ENCODE measurements at places on chromosomes 3 and 15. TPM values are rescaled to one million over a fixed set of nuclear protein-coding genes. Genes with fewer than 3 reads are reported as not detected.

GABRG3 gene
- 19.3 TPM for total RNA-seq

HTR3E gene
- not detected for total RNA-seq

LMAN1L gene
- not detected for total RNA-seq

CCNB2 gene
- 4.4 TPM for total RNA-seq

IFT122 gene
- 23.7 TPM for total RNA-seq

ITIH1 gene
- total RNA-seq: 0.94 TPM

GRCh38 chr15:53875711-53876110 lies 102.5 kb upstream of the UNC13C start:
- no peak for DNase-seq

- no peak for DNase-seq
These were observed 8.8 kb upstream of the BCHE start for GRCh38 chr3:165846056-165846455.

DNA sequence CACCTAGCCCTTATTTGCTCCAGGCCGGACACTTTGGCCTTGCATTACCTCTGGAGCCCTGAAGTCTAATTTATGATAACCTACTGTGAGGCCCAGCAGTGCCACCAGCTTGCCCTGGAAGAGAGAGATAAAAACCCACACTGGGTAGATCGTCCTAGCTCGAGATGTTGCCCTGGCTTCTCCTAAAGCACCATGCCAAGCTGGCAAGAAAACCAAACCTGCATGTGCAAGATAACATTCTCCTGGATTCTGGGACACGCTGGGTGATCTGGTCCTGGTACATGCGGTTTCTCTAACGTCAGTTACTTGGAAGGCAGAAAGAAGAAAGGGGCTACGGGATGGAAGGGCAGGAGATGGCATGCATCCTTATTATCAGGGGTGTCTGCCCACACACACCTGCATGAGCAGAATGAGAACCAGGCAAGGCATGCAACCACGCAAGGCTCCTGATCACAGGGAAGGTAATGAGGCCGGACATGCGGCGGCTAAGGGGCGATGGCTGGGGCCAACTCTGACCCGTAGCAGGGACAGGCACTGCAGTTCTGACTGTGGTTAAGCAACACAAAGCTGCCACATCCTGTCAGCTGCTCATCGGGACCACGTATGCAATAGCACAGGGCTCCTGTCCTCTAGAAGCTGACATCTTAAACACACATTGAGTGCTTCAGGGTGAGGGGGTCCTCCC lies 73.0 kb downstream of the OXNAD1 start:
- DNase-seq: no peak

GRCh38 chr3:97895216-97895615 lies 73.4 kb downstream of the CRYBG3 start:
- no peak for DNase-seq

- no peak for DNase-seq
These were observed 116.8 kb upstream of the UBE2E2 start for GRCh38 chr3:23086331-23086730.

DNA sequence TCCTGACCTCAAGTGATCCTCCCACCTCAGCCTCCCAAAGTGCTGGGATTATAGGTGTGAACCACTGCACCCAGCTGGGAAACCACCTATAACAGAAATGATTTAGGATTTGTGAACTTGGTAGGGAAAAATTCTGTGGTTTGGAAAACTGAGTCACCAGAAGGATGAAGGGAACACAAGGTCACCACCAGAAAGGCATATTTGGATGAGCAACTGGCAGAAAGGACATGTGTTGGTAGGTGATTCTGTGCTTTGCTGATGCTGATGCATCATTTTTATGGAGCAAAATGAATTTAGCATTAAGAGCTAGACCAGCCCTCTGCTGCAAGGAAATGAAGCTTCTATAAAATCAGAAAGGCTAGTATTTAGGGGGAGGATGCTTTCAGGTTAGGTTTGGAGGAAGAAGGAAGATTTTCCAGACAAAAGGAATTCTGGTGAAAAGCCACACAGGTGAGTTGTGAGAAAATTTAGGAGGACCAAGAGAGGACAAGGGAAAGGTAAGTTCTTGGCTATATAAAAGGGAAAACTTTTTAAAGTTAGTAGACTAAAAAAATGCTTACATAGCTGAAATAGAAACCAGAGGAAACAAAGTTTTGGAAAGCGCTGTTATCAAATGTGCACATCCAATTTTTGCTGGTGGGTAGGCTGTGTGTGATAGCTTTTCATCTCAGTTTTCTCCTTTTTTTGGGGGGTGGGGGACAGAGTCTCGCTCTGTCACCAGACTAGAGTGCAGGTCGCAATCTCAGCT lies 3.6 kb downstream of the PXK start:
- DNase-seq: no peak

- DNase-seq: no peak
These were observed 94.9 kb downstream of the ST6GAL1 start for GRCh38 chr3:187025254-187025655.

DNA sequence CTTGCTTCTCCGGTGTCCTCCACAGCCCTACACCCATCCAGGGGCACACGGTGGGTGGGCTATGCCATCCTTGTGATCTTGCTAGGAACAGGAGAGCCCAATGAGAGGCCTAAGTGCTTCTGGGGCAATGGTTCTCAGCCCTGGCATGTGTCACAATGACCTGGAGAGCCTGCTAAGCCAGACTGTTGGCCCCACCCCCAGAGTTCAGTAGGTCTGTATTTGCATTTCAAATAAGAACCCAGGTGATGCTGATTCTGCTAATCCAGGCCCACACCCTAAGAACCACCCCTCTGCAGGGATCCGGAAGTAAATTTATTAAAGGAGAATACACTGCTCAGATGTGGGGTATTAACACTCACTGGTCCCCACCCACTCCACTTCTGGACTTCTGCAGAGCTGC lies 57.9 kb downstream of the RORA start:
- DNase-seq: no peak

GRCh38 chr3:52401551-52401950 lies 43.4 kb downstream of the SEMA3G start:
- DNase-seq: no peak

- no peak for DNase-seq
These were observed 44.2 kb upstream of the ACP3 start for GRCh38 chr3:132273036-132273435.

DNA sequence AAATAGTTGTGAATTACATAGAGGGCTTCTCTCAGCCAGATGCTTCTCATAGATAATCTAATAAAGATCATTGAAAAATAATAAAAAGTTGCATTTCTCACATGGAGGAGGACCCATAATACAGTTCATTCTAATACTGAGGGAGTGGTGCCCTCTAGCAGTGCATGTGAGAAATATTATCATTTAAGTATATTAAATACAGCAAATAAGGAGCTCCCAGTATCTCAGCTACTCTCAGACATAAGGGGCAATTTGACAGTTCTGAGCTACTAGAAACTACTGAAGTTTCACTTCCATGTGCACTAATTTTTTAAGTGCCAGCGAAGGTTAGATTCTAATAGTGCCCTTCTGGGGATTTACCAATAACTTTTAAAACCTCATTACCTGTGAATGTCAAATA lies 188.3 kb downstream of the IL5RA start:
- DNase-seq: no peak

Measured in occipital lobe (tissue), 3 donors.